T-cell (primary cell): ENCODE measurements at places on chromosomes 4 and X.

GRCh38 chr4:11908712-11909111 lies 480.0 kb upstream of the HS3ST1 start:
- no peak for DNase-seq

GRCh38 chr4:128006592-128006991 lies 41.4 kb downstream of the ABHD18 start:
- no peak for DNase-seq

- DNase-seq = no peak
These were observed 243.3 kb downstream of the SLC7A11 start for GRCh38 chr4:137998666-137999429.

- no peak for DNase-seq
These were observed 46.7 kb downstream of the LARP1B start for GRCh38 chr4:128107766-128108165.

- DNase-seq = no peak
These were observed 494.4 kb downstream of the TMA16 start for GRCh38 chr4:163988865-163989264.

DNA sequence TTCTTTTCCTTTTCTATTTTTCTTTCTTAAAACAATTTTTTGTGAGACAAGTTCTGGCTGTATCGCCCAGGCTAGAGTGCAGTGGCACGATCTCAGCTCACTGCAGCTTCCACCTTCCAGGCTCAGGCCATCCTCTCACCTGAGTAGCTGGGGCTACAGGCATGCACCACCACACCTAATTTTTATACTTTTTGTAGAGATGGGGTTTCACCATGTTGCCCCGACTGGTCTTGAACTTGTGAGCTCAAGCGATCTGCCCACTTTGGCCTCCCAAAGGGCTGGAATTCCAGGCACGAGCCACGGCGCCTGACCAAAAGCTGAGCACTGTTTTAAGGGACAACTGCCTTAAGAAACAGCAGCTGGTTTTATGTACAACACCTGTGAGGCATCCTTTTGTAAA lies 9.3 kb upstream of the NAT8L start:
- no peak for DNase-seq

- DNase-seq = no peak
These were observed 177.7 kb upstream of the PPARGC1A start for GRCh38 chr4:24067367-24068193.

- DNase-seq = no peak
These were observed 99.2 kb downstream of the DOCK11 start for GRCh38 chrX:118594697-118595420.

GRCh38 chrX:19162851-19163250 lies 40.6 kb upstream of the ADGRG2 start:
- no peak for DNase-seq

DNA sequence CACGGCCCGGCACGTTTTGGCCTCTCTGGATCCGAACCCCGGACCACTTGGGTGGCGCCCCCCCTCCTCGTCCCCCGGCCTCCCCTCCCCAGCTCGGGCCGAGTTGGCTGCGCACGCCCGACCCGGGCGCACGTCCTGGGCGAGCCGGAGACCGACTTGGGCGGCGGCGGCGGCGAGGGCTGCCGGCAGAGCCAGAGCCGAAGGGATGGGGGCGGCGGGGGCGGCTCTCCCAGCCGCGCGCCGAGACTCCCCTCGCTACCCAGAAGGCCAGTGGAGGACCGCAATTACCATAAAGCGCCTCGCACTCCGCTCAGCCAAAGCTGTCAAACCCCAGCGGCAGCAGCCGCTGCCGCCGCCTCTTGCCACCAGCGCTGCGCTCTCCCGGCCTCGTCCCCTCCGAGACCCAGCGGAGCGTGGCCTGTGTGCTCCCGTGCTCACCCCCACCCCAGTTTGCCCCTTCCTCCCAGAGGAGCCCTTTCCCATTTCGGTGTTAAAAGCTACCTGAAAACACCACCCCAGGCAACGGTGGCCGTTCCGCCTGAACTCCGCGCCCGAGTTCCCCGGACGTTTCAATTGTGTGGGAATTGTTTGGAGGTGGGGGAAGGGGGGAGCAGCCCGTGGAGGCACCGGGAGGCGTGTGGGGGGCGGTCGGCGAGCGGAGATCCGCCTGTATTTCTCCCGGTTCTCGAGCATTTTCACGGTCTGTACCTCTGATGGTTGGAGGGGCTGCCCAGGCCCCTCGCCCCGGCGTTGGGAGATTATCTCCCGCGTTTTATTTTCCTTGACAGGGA lies 701 bp upstream of the BCOR start:
- peak; percentile 61 for DNase-seq

DNA sequence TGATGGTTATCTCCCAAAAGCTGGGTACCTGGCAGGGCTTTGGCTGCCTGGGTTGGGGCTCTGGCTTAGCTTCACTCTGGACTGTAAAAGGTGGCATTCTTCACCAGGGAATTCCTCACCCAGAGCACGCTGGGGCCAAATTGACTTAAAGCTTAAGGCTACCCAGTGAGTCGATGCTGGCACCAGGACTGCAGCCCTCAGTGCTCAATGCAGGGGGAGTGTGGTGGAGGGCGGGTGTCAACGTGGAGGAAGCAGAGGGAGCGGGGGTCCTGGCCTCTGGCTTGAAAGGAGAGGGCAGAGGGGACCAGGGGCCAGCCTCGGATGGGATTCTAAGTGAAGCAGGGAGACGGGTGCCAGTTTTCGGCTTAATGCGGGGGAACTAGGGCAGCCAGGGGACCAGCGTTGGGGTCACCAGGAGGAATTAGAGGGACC lies 446 bp upstream of the FAM50A start:
- no peak for DNase-seq
